AG04449 (cell line): ENCODE measurements at places on chromosomes 4 and X.

- no peak for DNase-seq
These were observed 5.2 kb downstream of the TLR3 start for GRCh38 chr4:186074189-186074588.

DNA sequence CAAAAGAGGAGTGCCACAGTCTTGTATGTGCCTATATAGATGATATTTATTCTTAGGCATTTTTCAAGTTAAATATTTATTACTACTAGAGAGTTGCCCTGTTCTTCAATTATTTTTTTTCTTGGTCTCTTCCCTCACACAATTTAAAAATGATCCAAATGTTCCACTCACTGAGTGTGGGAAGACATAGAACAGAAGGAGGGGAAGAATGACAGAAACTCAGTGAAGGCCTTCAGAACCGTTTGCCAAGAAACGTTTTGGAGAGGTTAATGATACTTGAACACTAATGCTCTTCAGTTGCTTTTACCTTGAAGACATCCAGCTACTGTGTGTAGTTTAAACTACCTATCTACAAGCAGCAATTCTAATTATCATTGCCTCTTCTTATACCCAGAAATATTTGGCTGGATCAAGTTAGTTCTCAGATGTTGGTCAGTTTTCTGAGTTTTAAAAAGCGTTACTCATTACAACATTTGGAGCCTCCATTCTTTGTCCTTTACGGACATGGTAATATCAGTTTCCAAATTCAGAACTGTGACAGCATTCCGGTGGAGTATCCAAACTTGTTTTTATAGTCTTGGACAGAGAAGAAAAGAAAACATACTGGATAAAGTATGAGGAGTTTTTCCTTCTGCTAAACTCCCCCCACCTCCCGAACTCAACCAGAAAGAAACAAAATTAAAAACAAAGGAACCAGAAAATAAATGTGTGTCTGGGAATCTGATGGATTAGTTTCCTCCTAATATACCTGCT, 389.7 kb downstream of the SPRY1 start:
- no peak for DNase-seq

DNA sequence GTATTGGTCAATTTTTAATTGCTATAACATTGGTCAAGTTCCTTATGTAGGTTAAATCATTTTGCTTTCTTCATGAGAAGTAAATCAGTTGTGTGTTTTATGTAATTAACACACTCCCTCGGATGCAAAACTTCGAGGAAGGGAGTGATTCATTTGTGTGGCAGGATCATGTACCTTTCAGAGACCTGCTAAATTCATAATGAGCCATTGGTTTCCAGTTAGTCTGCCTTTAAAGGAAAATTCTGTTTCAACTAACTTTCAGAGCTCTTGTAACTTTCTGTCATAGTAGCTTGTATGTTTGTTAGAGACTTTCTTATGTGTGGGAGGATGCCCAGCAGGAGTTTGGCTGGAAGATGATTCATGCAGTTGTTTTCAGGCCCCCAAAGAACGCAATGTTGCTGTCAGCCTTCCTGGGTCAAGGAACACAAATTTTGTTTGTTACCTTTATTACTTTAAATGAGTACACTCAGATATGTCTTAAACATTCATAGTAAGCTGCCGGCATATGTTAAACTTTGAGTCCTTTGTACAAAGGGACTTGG, 72.1 kb downstream of the GPR101 start:
- DNase-seq, result no peak

GRCh38 chr4:23579166-23579565, 310.7 kb downstream of the PPARGC1A start:
- no peak for DNase-seq

DNA sequence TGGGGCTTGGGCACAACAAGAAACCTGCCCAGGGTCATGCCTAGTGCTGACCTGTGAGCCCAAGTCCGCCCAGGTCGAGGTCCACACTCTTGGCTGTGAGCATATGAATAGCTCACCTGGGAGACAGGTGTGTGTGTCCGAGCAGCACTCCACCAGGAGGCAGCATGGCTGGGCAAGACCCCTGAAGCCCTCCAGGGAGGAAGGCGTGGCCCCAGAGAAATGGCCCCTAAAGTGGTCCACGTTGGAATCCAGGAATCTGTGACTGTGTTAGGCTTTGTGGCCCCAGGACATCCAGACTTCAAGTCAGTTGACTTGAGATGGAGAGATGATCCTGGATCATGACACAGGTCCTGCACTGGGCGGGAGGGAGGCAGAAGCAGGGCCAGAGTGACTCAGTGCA, 138.8 kb downstream of the CPZ start:
- DNase-seq, result no peak

DNA sequence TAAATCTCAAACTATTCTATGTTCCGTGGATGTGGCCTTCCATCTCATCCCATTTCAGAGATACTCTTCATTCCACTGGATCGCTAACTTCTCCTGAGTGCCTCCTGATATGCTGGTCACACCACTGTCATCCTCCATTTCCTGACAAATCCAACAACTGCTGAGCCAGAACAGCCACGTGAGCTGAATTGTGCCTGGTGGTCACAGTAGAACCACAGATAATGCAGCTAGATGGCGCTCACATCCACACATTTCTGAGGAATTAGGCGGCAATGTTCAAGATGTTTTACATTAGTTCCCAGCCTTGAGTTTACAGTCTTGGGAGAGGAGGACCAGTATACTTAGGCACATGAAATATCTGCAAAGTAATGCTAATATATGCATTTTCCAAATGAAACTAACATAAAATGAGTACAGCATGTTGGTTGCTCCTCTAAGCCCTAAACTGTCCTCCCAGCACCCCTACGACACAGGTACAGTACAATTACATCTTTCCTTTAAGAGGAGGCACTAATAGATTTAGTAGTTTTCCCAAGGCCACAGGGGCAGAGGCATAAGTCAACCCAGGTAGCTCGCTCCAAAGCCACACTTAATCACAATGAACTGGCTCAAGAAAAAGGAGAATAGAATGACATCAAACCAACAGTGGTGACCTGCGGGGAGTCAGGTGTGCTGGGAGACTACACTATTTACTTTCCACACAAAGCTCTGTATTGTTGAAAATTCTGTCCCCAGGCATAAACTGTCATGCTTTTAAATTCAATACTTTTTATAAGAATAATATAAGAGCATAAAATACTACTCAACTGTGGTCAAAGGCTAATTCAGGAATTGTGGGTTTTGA, 134.2 kb downstream of the CHIC2 start:
- peak; percentile 71 for DNase-seq

DNA sequence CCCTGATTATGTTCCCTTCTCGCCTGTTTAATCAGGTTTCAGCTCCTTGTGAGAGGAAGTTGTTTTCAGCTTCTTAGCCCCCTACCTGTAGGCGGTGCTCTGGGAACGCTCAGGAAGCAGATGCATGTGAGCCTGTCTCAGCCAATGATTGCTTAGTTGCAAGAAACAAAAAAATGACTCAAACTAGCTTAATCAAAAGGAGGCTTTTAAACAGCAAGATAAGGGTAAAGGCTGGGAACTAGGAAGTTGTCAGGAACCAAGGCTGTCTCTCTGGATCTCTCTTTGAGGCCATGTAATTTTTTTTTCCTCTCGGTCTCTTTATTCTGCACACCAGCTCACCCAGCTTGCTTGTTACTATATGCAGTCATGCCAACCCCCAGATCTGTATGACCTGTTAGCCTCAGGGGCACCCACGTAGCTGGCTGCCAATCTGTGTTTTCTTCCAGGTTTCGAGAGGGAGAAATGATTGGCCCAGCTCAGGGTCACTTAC, 109.1 kb downstream of the PTTG2 start:
- no peak for DNase-seq

DNA sequence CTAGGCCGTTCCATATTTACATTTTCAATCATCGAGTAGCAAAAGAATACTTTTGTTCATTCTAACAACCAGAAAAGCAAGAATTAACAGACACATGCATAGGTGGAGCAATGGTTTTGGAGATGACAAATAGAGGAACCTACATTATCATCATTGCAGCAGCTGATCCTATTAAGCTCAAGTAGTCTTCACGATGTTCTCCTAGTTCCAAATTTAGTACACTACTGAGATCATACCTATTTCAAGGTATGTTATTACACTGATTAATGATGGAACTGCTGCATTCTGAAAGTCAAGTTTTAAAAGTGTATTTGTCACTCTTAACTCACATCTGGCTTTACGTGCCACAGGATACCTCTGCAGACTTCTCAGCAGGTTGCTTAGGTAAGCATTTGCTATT, 87.4 kb downstream of the ADGRA3 start:
- no peak for DNase-seq

DNA sequence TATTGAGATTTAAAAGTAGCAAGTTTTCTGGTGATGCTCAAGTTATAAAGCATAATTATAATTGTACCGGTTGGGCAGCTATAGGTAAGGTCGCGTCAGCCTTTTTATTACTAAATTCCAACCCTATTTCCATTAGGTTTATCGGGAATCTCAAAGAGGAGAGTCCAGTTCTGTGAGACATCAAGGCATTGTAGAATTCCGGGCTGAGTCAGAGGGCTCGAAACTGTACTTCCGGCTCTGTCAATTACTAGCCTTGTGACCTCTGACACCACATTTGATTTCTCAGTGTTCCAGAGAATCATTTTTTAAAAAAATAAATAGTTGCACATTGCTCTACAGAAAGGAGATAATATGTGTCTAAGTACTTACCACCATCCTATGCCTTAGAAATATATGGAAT, 4.3 kb downstream of the IL1RAPL1 start:
- DNase-seq, result no peak

GRCh38 chr4:27908356-27908755, 1047.7 kb downstream of the STIM2 start:
- no peak for DNase-seq

DNA sequence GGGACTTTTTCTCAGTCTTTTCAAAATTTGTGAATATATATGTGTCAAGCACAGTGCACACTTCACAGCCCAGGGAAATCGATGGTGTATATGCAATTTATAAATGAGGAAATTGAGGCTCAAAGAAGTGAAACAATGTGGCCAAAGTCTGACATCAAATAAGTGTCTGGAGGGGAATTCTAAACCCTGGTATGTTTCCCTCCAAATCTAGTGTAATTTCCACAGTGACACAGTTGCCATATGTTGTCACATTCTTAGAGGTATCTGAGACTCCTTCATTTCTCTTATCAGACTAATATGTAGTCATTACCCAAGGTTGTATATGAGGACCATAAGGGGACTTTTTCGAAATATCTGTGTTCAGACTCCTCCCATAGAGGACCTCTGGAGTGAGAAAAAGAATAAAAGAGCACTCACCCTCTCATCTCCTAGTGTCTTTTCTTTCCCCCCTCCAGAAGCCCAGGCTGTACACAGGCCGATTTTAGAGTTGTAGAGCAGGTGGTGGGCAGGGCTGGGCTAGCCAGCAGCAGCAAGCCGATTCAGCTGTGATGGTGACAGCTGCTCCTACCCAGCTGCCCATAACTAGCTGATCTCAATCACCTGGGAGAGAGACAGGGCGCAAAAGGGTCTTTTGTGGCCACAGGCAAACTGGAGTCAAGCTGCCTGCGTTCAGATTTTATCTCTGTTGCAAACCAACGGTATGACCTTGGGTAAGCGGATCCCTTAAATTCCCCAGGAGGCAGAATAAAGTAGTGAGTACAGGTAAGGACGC, 55.1 kb downstream of the CLCN5 start:
- no peak for DNase-seq

- no peak for DNase-seq
These were observed 20.8 kb upstream of the TMEM184C start for GRCh38 chr4:147596377-147596776.

GRCh38 chrX:151505796-151506195, 57.7 kb upstream of the PASD1 start:
- no peak for DNase-seq

DNA sequence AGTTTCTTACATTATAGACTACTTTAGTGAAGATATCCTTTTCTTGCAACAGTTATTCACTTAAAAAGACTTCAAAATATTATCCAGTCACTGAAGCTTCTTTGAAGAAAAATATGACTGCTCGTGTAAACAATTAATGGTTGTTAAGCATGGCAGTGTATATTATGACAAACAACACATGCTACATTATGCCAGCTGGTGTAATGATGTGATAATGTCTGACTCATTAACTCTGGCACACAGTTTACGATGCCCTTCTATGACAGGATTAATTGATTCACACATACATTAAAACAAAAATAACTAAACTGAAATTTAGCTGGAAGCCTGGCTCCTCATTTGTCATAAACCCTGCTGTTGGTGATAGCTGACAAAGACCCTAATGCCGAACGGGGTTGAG, 22.4 kb downstream of the GK2 start:
- no peak for DNase-seq

DNA sequence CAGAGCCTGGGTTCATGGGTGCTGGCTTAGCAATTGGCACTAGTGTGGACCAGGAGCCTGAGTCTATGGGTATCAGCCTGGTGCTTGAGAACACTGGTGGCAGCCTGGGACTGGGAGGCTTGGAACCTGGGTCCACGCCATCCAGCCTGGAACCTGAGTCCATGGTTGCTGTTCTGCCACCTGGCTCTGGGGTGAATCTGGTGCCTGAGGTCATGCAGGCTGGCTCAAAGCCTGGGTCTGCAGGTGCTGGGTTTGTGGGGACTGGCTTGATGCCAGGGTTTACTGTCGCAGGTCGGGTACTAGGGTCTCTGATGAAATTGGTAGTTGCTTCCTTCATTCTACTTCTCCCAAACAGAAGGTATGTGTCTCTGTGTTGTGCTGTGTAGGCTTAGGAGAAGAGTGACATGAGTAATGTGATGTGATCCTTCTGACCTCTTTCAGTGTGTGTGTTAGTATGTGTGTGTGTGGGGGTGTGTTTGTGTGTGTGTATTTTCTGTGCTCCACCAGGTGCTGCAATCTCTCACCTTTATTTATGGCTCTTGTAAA, 517.0 kb upstream of the EPHA5 start:
- DNase-seq, result no peak

GRCh38 chr4:151408630-151409469, at the start of gene FHIP1A:
FHIP1A (plus strand) TSS chr4:151409176; CDS start chr4:151566260, 157,084 bp downstream.
- no peak for DNase-seq

GRCh38 chr4:101870874-101871273, 80.3 kb downstream of the BANK1 start:
- DNase-seq, result no peak

DNA sequence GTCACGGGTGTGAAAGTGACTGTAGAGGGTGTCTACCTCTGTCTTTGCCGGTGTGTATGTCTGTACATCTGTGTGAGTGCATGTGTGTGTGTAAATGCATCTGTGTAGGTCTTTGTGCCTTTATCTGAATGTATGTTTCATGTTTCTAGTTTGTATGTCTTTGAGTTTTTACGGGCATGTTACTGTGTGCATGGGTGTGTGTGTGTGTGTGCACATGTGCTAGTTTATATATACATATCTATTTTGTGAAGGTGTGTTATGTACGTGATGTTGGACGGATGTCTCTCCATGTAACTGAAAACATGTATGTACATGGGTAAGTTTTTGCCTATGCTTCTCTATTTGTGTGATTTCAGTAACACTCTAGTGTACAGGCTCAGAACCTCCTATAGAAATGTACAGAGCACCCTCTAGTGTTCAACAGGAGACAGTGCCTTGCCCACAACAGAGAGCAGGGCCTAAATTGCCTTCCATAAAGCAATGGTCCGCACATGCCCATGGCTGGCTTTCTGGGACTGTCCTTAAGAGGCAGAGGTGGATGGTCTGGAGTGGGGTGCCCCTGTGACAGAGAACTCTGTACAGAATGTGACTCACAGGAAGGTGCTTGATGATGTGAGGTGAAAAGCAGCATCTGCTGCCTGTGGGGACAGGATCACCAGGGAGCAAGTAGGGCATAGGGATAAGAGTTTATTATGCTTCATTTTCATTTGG, 343.5 kb downstream of the RAPGEF2 start:
- peak; percentile 49 for DNase-seq
